ENCODE measurements at places on chromosomes 6 and 20.
A peak's percentile ranks its signal among the peaks of the same experiment; 100 is the strongest.

GRCh38 chr6:32459781-32460424, 20.2 kb downstream of the HLA-DRA start:
- no peak for DNase-seq

- peak; percentile 26 for DNase-seq
These were observed 1.5 kb downstream of the SALL4 start for GRCh38 chr20:51800872-51801121.

DNA sequence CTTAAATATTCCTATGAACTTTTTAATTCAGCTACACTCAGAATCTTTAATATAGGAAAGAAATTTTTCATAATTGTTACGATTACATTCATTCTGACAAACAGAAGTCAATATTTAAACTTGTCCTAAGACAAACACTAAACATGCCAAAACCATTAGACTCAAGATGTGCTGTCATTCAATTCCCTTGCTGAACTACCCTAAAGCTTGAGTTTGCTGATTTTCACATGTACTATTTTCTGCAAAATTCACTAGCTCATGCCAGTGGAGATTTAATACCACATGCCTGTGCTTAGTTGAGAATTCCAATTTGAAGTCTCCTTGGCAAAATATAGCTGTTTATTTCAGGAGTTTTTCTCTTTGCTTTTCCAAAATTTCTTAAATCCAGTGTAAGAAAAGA, 448.0 kb downstream of the COL12A1 start:
- DNase-seq, result no peak

DNA sequence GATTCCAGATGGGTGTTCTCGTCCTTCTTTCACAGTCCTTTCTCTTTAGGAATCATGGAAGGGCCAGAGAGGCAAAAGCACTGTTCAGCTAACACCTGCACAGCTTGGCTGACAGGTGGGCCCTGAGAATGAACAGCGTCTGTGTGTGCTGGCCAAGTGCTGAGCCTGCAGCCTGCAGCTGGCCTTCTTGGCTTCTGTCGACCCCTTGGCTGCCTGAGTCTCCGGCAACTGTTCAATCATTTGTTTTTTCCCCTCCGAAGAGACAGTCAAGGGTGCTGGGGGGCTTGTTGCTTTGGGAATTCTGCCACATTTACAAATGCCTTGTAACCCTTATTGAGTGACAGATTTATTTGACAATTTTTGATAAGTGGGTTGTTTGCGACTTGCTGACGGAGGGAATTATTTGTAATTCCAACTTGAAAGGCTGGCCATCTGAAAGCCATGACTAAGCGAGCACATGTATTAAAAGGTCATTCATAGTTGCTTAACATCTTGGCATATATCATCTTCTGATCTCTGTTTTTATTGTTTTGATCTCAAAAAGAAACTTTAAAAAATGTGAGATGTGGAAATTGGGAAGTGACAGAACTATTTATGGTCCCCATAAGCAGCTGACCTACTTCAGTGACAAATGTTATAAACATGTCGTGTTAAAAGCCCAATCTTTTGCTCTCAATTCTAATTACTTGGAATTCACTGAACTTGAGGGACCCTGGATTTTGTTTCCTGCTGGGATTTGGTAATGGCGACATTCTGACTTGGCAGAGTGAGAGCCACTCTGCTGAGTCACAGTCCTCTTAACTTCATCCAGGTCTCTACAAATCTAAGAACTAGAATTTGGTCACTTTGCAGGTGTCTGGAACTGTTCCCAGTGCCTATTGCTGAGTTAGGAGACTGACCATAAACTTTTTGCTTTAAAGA, 41.9 kb upstream of the FERMT1 start:
- DNase-seq, result no peak

- DNase-seq, result no peak
These were observed 23.6 kb upstream of the TCFL5 start for GRCh38 chr20:62885046-62885895.

DNA sequence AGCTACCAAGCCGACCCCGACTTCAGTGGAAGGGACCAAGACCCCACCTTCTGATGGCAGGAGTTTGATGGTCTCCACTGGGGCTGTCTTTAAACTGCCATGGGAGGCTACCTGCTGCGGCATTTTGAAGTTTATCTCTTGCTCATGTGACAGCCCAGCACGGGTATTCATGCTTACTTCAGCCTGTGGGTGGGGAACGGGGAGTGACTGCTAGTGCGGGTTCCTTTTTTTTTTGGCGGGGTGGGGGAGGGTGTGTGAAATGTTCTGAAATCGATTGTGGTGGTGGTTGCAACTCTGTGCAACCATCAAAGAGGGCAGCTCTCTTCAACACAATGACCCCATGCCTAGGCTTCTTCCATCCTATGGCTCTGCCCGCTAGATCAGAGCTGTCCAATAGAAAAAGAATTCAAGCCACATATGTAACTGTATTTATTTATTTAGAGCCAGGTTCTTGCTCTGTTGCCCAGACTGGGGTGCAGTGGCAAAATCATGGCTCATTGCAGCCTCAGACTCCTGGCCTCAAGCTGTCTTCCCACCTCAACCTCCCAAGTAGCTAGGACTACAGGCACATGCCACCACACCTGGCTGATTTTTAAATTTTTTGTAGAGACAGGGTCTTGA, 53.7 kb downstream of the PPP1R16B start:
- DNase-seq, result no peak

GRCh38 chr6:113901482-113901881, 44.3 kb downstream of the MARCKS start:
- no peak for DNase-seq

- no peak for DNase-seq
These were observed 4.4 kb downstream of the ENPP4 start for GRCh38 chr6:46134216-46134615.

DNA sequence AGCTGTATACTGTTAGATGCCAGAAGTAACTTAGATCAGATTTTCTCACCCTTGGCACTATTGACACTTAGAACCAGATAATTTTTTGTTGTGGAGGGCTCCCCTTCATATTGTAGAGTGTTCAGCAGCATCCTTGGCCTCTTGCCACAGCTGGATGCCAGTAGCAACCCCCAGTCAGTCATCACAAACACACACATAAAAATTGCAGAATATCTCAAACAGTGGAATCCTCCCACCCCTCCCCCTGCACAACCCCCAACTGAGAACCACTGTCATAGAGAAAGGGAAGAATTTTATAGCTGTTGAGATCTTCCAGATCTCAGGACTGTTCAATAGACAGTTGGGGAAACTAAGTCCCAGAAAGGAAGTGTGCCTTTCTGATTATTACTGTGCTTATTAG, 81.2 kb upstream of the VSTM2L start:
- DNase-seq, result peak; percentile 67

DNA sequence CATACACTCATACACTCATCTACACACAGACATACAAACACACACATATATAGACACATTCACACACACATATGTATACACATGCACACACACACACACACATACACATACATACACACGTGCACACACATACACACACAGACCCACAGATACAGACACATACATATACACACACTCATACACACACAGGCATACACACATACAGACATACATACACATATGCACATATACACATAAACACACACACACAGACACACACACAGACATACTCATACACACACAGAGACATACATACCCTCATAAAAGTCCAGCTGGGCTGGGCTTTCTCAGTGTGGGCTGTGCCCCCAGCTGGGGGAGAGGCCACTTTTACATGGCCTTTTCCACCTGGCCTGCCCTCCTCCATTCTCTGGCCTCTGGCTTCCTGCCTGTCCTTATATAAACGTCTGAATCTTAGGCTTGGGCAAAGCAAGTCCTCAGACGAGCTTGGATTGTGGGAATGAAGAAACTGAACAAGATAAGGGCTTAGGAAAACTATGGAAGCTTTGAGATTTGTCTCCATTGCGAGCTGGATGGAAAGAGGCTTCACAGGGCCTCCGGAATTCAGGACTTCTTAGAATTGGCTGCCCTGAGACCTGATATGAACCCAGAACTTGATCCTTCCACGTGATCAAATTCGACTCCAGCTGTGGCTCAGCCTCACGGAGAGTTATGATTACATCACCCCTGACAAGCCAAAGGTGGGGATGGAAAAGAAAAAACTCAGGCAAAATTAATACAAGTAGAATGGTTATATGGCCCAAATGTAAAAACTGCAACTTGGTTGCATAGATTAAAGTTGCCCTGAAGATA, 22.5 kb upstream of the CST3 start:
- DNase-seq, result no peak

DNA sequence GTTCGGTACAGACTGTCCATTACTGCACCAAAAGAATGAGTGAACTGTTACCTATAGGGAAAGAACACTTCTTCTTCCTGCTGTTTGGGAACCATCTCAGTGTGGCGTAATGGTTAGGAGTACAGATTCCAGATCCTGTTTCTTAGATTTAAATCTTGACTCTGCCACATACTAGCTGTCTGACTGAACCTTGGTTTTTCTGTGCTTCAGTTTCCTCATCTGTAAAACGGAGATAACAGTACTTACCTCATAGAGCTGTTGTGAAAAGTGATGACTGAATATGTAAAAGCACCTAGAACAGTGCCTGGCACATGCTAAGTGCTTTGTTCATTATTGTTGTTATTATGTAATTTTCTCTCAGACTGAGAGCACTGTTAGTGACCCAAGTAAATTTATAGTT, 39.8 kb downstream of the STX11 start:
- DNase-seq, result no peak

- DNase-seq, result no peak
These were observed 171.1 kb downstream of the WDR27 start for GRCh38 chr6:169530752-169531123.

- no peak for DNase-seq
These were observed 44.8 kb downstream of the FARS2 start for GRCh38 chr6:5305968-5306626.

DNA sequence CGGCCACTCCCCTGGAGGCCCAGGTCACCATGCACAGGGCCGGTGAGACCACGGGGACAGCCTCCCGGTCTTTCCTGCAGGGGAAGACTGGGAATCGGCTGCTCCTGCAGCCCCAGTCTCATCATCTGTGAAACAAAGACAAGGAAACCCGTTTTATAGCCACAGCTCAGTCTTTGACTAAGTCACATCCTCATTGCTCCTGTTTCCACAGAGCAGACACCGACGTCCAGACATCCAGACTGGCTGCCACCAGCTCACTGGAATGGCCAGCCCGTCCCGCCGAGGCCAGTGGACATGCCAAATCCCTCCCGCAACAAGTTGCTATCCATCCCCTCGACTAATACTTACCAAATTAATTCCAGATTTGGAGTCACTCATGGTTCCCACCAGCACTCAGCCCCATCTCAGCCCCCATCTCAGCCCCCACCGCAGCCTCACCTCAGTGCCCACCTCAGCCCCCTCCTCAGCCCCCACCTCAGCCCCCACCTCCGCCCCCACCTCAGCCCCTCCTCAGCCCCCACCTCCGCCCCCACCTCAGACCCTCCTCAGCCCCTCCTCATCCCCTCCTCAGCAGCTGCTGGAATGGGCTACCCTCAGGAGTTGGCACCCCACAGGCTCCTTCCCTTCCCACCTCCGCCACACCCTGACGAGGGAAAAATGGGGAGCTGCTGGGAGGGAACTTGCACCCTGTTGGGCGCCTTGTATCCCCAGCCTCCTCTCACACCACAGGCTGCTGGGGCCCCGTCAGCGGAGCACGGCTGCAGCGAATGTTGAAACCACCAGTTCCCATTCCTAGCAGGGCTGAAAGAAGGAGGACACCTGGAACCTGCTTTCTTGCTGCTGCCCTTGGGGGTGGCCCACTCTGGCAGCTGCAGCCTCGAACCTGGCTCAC, 48.7 kb downstream of the YTHDF1 start:
- no peak for DNase-seq

DNA sequence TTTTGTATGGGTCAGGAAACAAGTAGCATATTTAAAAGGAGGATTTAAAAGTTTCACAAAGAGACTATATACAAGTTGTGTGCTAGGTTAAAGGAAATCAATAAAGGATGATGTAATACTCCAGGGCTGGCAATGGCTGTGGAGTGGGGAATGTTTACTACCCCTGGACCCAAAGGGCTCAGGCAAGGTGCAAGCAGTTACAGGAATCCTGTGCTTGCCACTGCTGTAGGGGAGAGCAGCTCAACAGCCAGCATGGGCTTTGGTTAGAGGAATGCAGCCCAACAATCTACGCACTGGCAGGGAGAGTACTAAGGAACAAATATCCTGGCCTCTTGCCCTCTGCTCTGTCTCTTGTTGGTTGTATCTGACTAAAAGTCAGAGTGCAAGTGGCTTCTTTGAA, 1642.2 kb downstream of the KHDRBS2 start:
- no peak for DNase-seq

DNA sequence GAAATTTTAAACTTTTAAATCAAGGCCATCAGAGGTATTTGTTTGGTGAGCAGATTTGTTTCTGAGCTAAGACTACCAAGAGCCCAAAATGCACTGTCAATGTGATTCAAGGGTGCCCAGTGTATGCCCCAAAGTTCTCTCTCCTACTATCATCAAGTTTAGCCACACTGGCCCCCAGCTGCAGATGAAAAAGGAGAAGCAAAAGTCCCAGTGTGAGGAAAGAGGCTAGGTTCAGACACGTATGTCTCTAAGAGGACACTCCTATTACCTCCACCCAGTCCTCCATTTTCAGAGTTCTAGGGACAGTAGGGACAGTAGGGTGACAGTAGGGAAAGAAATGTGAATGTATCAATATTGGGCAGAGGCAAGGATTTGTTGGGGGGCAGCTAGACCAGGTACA, 230.8 kb downstream of the CD83 start:
- no peak for DNase-seq

GRCh38 chr6:1605004-1605892, 4.5 kb upstream of the FOXC1 start:
- DNase-seq, result no peak

GRCh38 chr20:50153153-50153499, 397 bp downstream of the PEDS1 start:
- DNase-seq, result no peak

DNA sequence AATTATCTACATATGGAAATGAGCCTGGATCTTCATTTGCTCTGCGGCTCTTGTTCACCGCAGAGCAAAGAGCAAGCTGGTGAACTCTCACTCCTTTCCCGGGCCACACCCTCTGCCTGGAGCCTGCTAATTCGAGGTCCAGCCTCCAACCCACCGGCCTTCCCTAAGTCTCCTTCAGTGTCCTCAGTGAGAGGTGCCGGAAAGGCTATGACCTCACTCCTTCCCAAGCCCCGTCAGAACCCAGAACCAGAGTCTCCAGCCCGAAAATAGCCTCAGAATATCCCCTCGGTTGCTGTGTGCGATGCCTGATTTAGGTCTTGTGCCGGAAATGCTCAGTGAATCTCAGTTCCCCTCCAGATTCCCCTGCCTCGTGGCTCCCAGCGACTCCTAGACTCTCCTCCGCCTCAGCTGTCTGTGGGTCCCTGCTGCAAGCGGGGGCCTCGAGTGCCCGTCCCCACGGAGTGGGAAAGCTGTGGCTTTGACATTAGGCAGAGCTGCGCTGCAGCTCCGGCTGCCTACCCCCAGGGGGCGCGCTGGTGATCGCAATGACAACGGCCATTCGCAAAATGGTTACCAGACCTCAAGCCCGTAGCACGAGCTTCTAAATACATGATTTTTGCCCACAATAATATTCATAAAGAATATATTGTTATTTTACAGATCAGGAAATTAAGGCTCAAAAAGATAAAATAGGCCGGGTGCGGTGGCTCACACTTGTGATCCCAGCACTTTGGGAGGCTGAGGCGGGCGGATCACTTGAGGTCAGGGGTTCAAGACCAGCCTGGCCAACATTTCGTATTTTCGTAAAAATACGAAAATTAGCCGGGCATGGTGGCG, 4.1 kb upstream of the BNIP5 start:
- DNase-seq, result peak; percentile 44

Measured in SJSA1 (cell line).